Germinal center (tissue), 1 donor: ENCODE measurements at places on chromosomes 6 and 20.
A peak's percentile ranks its signal among the peaks of the same experiment; 100 is the strongest.

GRCh38 chr20:34066476-34067090, 45.5 kb downstream of the EIF2S2 start:
- no peak for DNase-seq

GRCh38 chr6:161095916-161096315, 104.3 kb downstream of the MAP3K4 start:
- no peak for DNase-seq

- DNase-seq = no peak
Observed at GRCh38 chr6:116027801-116028200, 32.9 kb downstream of the FRK start.

- DNase-seq = no peak
Observed at GRCh38 chr20:20831794-20832193, 119.3 kb upstream of the RALGAPA2 start.

DNA sequence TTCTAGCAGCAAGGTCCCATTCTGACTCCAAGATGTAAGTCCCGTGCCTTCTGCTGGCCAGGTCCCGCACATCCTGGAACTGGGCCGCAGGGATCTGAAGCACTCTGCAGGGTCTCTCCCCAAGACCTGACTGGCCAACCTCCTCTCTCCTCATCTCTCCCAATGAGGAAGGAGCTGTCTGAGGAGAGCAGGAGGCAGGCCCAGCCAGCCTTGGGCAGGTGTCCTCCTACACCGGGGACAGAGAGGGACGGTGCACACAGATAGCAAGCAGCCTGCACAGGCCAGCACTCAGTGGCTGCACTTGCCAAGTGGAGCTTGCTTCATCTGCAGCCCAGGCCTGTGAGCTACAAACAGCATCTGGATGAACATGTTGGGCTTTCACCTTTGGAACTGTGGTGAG, 76.8 kb upstream of the CD93 start:
- no peak for DNase-seq

DNA sequence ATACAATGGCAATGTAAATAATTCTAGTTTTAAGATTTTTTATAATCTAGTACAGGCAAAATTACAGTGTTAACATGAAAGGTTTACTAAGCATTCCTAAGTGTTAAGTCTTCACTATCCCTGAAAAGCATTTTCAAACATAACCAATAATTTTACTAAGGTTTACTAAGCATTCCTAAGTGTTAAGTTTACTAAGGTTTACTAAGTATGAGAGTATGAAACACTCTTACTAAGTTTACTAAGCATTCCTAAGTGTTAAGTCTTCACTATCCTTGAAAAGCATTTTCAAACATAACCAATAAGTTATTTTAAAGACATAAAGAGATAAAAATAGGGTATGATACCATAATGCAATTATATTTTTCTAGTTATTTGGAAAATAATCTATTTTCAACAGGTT, 82.6 kb downstream of the PRSS35 start:
- DNase-seq = no peak

GRCh38 chr20:33933469-33933909, 60.2 kb upstream of the RALY start:
- DNase-seq = peak; percentile 19

DNA sequence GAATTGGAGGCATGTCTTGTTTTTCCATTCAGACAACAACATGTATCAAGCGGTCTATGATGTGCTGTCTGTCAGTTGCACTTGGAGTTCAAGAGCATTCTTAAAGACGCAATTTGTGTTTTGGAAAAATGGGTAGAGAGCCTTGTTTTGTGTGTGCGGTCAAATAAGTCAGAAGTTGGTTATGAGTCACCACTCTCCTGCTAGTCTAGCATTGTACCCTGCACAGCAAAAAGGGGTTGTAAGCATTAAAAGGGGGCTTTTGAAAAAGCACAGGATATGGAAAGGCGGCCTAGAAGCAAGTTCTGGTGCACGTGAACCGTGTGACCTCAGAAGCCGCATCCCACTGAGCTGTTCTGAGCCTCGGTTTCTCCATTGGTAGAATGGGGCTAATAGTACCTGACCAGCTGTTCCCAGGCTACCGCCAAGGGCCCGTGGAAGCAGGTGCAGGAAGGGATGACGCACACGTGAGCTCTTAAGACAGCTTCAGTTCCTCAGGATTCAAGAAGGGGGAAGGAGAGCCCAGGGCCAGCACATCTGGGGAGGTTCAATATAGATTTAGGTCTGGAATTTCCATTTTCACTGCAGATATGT, 61.6 kb upstream of the SNX9 start:
- no peak for DNase-seq

- DNase-seq = no peak
Observed at GRCh38 chr20:47854687-47855212, 69.5 kb upstream of the SULF2 start.

DNA sequence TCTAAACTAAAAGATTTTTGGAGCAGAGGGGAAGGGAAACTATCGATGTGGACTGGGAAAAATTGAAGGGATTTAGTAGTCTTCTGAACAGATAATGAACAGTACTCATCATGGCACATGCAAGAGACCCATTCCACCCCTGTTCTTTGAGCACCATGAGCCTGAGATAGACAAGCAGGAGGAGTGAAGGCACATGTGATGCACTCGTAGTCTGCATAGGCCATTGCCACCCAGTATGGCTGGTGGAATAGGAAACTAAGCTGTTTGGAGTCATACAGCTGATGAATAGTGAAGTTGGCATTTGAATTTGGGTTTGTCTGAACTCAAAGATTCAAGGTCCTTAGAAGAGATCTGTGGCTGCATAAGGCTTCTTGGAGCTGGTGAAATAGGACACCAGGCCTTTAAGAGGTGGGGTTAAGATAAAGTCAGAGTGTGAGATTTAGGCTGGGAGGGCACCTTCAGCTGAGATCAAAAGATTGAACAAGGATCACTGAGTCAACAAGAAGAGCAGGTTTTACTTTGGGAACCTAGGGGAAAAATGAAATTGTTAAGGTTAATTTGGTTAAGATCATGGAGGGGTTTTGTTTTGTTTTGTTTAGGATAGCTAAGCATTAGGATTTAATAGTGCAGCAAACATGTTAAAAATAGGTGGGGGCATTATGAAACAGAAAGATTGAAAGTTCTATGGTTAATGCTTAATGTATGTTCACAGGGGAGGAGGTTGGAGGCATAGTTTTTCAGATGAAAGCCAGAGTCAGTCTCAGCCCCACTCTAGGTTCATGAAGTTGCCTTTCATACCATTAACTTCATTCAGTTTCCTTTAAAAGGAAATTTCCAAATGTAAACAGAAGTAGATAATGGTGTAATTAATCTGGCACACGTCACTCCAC, 148.8 kb downstream of the ARID1B start:
- DNase-seq = no peak

DNA sequence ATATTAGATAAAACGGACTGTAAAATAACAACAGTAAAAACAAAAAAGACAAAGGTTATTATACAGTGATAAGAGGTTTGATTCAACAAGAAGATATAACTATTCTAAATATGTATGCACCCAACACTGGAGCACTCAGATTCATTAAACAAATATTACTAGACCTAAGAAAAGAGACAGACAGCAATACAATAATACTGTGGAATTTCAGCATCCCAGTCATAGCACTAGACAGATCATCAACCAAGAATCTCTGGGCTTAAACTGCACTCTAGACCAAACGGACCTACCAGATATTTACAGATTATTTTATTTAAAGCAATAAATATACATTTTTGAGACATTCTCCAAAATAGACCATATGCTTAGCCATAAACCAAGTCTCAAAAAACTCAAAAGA, 263.8 kb downstream of the C6orf118 start:
- no peak for DNase-seq

- DNase-seq = no peak
Observed at GRCh38 chr6:112362027-112362795, 15.1 kb downstream of the RFPL4B start.
